Lower lobe of right lung (tissue), 2 donors: ENCODE measurements at places on chromosomes 16 and 17. TPM values are rescaled to one million over a fixed set of nuclear protein-coding genes. Genes with fewer than 3 reads are reported as not detected.

DNA sequence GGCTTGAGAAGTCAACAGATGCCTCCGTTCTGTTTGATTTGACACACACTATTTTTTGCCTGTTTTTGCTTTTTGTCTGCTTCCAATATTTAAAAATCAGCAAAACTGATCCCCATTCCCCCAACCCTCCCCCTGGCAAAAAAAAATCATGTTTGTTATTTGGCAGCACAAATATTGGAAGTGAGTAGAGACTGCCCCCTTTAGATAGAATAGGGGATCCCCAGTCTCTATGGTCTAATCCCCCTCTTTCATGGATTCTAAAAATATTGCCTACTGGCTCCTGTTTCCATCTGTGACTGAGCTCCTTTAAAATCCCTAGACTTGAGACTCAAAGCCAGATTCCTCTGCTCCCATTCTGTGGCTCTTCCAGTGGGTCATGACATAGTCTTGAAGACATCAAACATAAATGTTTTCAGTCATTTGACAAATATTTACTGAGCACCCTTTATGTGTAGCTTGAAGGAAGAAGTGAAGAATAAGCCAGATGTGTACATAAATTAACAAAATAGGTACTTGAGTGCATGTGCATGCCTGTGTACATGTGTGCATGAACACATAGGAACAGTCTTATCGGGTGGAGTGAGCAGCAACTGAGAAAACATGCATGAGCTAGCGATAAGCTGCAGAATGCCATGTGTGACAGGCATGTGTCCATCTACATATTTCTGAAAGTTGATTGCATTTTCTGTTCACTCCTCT lies 101.2 kb downstream of the SALL1 start:
- H3K4me3 ChIP-seq, result no peak overlapping the region
- no peaks in the 10 kb centered on the region for H3K4me1 ChIP-seq
- H3K36me3 ChIP-seq, result no peaks in the 10 kb centered on the region
- no peak overlapping the region for H3K27ac ChIP-seq
- DNase-seq, result no peak

DNA sequence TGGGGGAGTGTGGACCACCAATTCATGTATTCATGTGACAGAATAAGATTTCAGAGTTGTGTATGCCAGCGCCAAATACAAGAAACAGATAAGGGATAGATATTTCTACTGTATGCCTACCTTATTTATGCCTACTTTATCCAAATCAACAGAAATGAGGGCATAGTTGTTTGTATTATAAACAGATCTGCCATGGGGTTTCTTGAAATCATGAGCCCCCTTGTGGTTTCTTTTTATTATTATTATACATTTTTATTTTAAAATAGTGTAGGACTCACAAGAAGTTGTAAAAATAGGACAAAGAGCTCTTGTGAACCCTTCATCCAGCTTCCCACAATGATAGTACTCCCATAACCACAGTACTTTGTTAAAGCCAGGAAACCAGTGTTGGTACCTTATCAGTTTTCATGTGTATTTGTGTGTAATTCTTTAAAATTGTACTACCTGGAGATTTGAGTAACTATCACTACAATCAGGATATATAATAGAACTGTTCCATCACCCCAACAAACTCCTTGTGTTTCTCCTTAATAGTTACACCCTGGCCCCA lies 229.4 kb downstream of the CCDC182 start:
- H3K4me3 ChIP-seq, result no peak overlapping the region
- no peaks in the 10 kb centered on the region for H3K36me3 ChIP-seq
- H3K4me1 ChIP-seq, result peaks cover 11% of the 10 kb centered on the region
- H3K27ac ChIP-seq, result no peak overlapping the region
- DNase-seq, result no peak
- H3K27me3 ChIP-seq, result no peaks in the 10 kb centered on the region

The SLX1B gene
- 31.7 TPM for total RNA-seq

DNA sequence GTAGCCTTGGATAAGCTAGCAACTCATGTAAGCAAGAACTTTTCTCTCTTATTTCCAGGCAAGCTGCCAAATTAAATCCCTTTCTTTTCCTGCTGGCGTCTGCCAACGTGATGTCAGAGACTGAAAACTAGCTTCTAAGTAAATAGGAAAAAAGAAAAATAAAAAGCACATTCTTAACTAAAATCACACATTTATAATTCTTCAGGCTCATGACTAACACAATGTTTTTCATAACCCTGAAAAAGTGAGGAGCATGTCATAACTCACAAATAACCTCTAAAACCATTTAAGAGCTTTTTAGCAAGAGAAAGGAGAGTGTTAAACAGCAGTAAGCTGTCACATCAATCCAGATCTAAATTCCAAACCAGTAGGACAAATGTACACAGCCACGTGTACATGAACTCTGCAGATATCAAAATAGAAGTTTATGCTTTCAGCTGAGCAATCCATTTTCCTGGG lies 110.0 kb downstream of the N4BP1 start:
- H3K36me3 ChIP-seq, result no peaks in the 10 kb centered on the region
- peaks cover 42% of the 10 kb centered on the region for H3K4me1 ChIP-seq
- DNase-seq, result no peak
- H3K27me3 ChIP-seq, result no peaks in the 10 kb centered on the region

The ASPA gene
- total RNA-seq, result 8.2 TPM
